ENCODE measurements at places on chromosomes 2 and 18. TPM values are rescaled to one million over a fixed set of nuclear protein-coding genes. Genes with fewer than 3 reads are reported as not detected.

- no peak for DNase-seq
Measured at GRCh38 chr2:222043897-222044296, 254.9 kb downstream of the PAX3 start.

FBLN7 gene
- 3.3 TPM for total RNA-seq

ALK gene
- total RNA-seq = 2.1 TPM

HOXD9 gene
- total RNA-seq = 21.2 TPM

DNA sequence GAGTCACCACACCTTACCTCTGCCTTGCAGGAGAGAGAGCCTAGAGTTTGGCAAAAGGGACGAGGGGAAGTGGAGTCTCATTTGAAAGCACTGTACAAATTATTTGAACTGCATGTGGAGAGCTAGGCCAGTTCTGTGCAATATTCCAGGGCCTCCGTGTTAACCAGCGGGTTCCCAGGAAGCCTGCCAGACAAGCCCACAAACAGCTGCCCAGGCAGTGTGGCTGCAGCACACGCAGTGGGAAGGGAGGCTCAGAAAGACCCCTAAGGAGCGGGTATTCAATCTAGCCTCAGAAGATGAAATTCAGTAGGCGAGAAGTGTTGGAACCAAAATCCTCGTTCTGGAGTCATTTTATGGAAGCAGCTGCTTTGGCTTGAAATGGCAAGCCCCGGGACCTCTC lies 30.7 kb downstream of the CNGA3 start:
- DNase-seq = no peak

SOCS6 gene
- 22.9 TPM for total RNA-seq

DNA sequence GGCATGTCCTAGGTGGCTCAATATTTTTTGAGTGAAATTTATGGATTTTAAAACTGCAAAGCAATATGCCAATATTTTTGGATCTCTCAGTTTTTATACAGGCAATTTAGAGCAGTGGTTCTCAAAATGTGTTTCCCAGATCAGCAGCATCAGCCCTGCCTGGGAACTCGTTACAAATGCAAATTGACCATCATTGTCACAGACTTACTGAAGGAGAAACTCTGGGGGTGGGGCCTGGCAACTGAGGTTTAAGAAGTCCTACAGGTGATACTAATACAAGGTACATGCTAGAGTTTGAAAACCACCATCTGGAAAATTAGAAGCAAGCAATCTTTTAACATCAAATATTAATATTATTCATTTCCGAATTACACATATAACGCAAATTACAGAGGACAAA lies 215.6 kb upstream of the PID1 start:
- no peak for DNase-seq

- DNase-seq = no peak
Measured at GRCh38 chr18:62279561-62279960, 45.5 kb upstream of the TNFRSF11A start.

DNA sequence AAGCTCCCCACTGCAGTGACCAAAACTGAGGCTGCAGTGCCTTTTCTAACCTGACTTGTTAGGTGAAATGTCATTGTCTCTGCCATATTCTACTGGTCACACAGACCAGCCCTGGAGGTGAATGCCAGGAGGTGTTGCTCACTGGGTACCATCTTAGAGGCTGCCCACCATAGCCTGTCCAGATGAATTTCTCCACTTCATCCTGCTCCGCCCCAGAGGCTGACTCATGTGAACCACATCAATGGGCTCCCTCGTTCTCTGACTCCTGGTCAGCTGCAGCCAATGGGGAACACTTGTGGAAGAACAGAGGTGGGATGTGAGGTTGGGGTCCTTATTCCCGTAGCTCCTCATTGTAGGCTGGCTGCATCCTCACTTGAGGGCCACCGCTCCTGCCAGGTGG lies 3.4 kb upstream of the NARS1 start:
- DNase-seq = no peak

GAREM2 gene
- total RNA-seq = 6.8 TPM

SIX2 gene
- total RNA-seq = 1.1 TPM

CREG2 gene
- 0.47 TPM for total RNA-seq

DNA sequence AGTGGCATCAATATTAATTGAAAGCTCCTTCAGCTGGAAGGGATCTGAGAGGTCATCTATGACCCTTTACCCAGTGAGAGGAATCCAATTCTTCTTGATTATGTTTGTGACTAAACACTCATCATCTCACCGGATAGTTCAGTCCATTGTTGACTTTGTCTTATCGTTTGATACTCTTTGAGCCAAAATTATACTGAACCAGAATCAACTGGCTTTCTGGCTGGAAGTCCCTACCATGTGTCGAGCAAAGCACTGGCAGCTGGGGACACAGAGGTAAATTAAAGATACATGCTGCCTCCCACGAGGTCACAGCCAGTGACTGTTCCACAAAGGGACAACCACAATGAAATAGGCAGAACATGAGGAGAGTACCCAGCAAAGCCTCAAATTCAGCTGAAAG lies 91.4 kb upstream of the FHL2 start:
- DNase-seq = no peak

CRYGD gene
- not detected for total RNA-seq

NCKAP5 gene
- 6.3 TPM for total RNA-seq

DNA sequence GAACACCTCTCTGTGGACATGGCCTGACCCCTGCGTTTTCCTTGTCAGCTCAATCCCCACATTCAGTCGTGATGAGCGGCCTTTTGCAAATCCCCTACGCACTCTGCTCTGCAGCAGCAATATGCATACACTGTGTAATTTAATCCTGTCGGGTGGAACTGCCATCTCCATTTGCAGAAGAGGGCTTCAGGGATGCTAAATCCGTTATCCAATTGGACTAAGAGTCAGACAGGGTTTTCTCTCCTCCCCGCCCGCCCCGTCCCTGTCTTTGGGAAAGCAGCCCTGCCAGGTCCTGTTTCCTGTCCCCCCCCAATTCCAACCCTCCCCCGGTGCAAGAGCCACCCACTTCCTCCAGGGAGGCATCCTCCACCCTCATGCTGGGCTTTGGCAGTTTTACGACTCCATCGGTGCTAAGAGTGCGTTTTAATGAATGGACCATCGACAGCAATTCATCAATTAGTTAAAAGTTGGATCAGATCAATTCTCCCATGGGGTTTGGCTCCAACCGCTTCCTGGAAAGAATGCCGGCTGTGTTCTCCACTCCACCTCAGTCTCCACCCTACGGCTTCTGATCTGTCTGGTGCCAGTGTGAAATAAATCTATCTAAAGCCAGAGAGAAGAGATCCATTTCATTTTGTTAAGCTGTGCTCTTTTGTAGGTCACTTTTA lies 53.5 kb upstream of the ASAP2 start:
- no peak for DNase-seq

GRCh38 chr18:67794521-67794920 lies 278.0 kb upstream of the DSEL start:
- DNase-seq = no peak

DNA sequence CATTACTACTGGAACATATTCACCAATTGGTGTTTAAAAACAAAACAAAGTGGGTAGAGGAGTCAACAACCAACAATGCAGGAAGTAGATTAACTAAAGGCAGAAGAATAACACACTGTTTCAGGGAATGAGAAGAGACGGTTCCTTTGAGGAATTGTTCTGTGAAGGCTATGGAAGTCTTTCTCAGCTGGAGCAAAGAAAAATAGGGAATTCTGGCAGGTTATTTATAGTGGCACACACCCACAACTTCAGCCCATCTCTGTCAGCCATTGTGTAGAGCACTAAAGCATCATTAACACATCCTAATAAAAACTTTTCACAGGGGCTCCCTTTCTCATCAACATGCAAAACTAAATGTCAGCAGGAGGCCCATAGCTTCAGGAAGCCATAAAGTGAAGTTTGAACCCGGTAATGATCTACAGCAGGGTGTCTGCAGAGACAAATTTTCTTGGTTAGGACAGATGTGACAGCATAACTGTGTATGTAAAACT lies 113.6 kb downstream of the CDH2 start:
- no peak for DNase-seq

FTCDNL1 gene
- 9.7 TPM for total RNA-seq
